Cardiac septum (tissue), 1 donor: ENCODE measurements at places on chromosomes 6 and 20. TPM values are rescaled to one million over a fixed set of nuclear protein-coding genes. Genes with fewer than 3 reads are reported as not detected.

Gene LINC00237
- total RNA-seq, result not detected

Gene SPTLC3
- total RNA-seq, result 2.2 TPM

Gene PTK7
- 2.7 TPM for total RNA-seq

Gene HNF4A
- total RNA-seq, result not detected

Gene FAM210B
- total RNA-seq, result 41.5 TPM

DNA sequence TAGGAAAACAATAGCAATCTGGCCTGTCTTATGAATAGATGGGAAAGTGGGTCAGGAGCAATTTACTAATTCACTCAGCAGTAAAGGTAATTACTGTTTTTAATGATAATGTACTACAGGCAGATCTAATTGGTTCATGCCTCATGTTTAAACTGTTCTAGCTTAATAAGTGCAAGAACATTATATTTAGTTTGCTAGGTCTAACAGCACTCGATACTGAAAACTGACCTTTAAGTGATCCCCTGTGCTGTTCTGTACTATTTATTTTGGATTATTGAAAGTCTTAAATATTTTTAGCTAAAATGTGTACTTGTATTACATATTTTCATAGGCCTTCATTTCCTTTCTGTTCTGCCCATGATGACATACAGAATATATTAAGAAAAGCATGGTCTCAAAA is 998.0 kb upstream of the GJE1 start:
- DNase-seq, result no peak
